ENCODE measurements at places on chromosomes 6 and 20. TPM values are rescaled to one million over a fixed set of nuclear protein-coding genes. Genes with fewer than 3 reads are reported as not detected.
A peak's percentile ranks its signal among the peaks of the same experiment; 100 is the strongest.

DNA sequence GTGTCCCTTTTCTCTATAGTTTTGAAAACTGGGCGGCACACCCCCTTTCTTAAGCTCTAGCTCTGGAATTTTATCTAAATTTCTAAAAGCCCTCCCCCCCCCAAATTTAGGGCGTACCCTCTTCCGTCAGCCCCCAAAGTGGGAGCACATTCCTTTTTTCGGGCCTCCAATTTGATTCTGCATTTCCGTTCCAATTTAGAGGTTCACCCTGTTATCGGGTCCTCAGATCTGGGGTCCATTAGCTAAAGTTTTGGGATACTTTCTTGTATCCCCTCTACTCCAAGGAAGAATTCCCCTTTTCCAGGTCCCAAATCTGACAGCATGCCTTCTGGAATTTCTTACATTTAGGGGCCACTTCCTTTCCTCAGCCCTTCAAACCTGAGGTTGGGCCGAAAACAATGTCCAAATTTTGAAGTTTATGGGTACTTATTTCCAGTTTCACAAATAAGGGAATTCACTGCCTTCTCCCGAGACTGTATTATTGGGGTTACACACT is 796 bp downstream of the PHF20 start:
- DNase-seq: no peak

DNA sequence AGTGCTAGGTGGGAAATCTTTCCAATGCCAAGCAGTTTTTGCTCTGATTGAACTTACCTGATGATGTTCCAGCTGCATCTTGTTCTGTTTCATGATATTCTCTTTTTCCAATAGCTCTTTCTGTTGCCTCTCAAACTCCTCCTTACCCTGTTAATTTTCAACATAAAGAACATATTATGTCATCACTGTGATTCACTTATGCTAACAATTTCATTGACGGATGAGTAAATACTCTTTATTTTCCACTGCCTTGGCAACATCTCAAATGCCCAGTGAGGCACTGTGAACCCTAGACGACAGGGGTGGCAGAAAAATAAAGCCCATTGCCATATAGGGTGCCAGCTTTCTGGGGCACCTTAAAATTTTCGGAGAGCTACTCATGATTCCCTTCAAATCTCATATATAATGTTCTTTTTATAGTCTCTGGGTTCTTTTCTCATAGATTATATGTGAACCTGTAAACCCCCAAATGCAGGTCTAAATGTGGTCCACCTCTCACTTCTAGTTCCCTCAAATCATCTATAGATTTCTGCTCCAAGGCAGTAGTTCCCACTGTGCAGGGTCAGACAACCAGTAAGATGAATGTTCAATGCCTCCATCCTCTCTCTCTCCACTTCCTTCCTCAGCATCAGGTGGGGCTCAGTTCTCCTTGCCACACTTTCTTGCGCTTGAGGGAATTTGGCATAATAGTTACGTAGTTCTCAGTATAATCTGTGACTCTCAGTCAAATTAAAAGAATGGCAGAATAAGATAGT is 44.1 kb downstream of the NEDD9 start:
- DNase-seq: no peak

HAO1 gene
- polyA plus RNA-seq: 0.13 TPM

DNA sequence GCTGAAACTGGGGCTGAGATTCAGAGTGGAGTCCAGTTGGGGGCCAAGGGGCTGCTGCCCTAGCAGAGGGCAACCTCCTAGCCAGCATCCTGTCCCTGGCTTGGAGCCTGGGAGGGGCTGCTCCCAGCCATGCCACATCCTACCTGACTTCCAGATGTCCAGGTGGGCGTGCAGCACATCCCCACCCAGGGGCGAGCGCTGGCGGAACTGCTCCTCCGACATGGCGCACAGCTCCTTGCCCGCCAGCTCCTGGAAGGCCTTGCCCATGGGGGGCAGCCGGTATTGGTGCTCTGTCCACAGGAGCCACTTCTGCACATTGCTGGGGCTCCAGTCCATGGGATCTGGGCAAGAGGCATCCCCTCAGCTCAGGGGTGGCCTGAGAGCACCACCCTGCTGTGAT is 15.3 kb downstream of the SPDEF start:
- no peak for DNase-seq

EDN3 gene
- polyA plus RNA-seq: 9.9 TPM

GRCh38 chr6:1385129-1386037 is 4.0 kb upstream of the FOXF2 start:
- DNase-seq: no peak

STX11 gene
- 2.0 TPM for polyA plus RNA-seq

DNA sequence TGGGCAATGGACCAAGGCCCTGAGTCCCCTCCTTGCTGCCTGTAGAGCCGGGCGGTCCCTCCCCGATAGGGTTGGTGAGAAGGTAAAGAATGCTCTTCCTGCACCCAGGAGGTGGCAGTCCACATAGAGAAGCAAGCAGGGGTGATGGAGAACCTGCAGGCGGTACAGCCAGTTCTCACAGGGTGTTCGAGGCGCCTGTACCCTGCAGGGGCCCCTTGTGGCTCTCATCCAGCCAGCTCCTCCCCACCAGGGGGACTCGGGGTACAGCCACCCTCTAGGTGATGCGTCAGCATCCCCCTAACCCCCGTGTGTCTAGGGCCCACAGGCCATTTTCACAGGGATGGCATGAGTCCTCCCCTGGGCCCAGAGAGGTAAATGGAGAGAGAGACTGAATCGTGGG is 5.1 kb upstream of the COL9A3 start:
- no peak for DNase-seq

DNA sequence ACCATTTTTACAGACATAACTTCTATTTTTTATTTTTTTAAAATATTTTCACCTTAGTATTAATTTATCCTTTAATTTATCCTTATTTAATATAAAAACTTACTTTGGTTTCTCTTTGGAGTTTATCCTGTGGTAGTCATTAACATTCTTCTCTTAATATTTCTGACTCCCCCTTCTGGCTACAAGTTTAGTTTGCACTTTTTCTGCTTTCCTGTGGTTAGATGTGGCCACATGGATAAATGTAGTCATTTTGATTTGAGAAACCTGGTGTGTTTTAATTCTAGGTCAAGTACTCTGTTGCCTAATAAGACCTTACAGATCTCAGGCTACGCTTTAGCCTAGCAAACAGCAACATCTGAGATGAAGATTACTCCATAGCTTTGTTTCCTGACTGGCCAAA is 1187.5 kb downstream of the HACE1 start:
- no peak for DNase-seq

- DNase-seq: no peak
Observed at GRCh38 chr6:113068570-113068969, 721.4 kb downstream of the RFPL4B start.

DNA sequence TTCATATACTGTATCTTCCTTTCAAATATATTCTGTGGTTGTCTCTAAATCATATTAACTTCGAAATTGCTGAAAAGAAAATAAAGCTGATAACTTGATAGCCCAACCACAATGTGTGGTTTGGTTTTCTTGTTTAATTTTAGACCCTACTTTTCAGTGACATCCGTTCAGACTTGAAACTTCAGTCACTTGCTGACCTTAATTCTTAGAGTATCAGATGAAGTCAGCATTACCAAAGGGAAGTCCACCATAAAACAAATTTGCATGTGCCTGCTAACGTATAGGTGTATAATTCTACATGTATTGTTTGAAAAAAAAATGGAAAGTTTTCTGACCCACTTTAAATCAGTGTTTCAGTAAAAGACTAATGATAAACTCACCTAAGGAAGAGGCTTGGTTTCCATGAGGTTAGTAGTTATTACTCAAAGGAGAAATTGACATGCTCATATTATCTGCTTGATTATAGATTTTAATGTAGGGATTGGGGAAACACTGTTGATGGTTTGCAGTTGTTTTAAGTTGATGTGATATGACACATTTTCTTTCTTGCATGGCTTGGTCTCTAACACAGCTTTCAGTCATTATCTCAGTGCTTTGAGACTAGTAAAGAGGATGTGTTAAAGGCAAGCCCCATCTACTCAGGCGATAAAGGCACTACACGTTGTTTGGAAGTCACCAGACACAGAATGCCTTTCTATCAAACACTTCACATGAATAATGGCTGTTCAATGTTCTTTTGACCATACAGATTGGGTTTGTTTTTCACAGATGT is 5.2 kb upstream of the IL17A start:
- no peak for DNase-seq

GRCh38 chr20:41428285-41428684 is 61.7 kb upstream of the EMILIN3 start:
- no peak for DNase-seq

DNA sequence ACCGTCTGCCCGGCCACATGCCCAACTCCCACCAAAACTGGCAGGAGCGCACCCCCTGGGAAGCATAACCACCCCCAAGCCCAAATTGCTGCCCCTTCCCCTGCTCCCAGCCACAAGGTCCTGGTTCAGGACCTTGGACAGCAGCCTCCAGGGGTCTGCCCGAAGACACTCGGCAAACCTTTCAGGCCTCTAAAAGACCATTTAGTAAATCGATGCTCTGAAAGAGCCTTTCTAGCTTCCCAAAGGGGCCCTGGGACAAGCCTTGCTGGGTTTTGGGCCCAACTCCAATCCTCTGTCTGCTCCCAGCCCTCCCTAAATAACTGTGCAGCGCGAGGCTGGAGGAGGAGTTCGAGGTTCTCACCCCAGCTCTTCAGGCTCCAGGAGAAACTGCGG is 30.5 kb downstream of the GRM4 start:
- peak; percentile 38 for DNase-seq

GRCh38 chr20:44314870-44315269 is 3.9 kb upstream of the FITM2 start:
- no peak for DNase-seq

DNA sequence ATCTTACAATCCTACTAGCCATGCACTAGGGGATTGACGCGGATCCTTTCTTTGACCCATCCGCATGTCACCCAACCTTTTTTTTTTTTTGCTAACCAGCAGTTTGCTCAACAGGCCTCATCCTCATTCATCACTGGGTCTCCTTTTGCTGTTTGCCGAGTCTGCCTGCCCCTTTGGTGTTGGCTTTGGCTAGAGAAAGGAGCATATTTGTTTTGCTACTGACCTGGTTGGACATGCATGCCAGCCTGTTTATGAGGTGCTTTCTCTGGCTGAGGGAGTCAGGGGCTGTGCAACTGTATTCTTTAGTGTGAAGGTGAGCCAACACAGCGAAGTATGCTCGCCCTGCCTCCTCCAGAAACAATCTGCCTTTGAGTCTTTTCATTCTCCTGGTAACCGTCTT is 40.2 kb downstream of the E2F3 start:
- no peak for DNase-seq

- DNase-seq: no peak
Observed at GRCh38 chr20:46648903-46649649, 2.2 kb downstream of the SLC13A3 start.

GRCh38 chr6:53951383-53951782 is 156.6 kb downstream of the LRRC1 start:
- no peak for DNase-seq

DNA sequence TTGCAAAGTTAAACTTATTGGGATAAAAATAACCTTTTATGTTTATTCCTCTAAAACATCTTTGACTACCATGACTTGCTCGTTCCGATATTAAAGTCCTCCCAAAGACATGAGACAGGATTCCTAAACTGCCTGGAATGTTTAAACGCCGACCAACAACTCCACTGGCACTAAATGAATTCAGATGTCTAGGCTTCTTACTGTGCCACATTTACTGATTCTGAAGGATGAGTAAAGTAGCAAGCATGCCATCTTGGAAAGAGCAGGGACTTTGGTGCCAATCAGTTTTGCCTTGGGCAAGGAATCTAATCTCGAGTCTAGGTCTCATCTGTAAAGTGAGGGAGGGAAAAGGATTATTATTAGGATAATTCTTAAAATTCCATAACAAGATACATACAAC is 25.3 kb downstream of the MBOAT1 start:
- DNase-seq: no peak

DNA sequence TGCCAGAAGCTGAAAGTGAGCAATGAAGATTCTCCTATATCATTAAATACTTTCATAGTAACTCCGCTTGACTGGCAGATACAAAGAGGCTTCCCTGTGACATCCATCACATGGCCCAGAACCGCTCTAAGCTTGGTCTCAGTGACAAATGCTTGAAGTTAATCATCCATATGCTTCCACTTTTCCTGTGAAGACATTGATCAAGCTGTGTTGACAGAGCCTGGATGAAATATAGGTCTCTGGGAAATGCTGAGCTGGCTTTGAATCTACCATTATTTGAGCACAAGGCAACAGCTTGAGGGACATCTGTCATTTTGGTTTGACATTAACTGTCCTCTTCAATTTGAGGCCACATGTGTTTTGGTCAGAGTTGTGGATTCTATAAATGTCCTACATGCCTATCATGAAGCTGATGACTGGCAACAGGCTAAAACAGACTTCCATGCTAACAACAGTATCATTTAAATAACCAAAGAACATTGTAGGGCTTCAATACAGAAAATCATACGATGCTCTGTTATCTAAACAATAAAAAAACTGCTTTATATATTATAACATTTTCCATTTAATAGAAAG is 402.2 kb upstream of the IRAK1BP1 start:
- DNase-seq: no peak

RIPPLY2 gene
- not detected for polyA plus RNA-seq

- DNase-seq: no peak
Observed at GRCh38 chr20:50734730-50735679, 3.6 kb downstream of the PARD6B start.

DNA sequence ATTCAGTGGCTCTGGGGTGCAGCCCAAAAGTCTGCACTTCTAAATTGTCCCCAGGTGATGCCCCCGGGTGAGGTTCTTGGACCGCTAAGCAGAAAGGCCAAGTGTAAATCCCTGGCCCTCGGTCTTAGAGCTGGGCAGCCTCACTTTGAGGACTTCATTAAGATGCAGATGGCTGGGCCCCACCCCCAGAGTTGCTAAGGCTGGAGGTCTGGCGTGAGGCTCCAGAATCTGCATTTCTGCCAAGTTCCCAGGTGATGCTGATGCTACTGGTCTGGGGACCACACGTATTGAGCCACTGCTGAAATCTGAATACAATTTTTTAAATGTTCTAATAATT is 735 bp upstream of the SLC23A2 start:
- no peak for DNase-seq

- DNase-seq: no peak
Observed at GRCh38 chr6:122726649-122727048, 52.9 kb upstream of the FABP7 start.

GRCh38 chr20:36786663-36787062 is 13.1 kb upstream of the DSN1 start:
- DNase-seq: no peak

- DNase-seq: no peak
Observed at GRCh38 chr20:4571759-4572531, 149.8 kb upstream of the PRND start.

- DNase-seq: no peak
Observed at GRCh38 chr20:59255256-59255655, 45.2 kb upstream of the EDN3 start.

- DNase-seq: no peak
Observed at GRCh38 chr6:112639391-112639831, 292.3 kb downstream of the RFPL4B start.

GPSM3 gene
- 17.3 TPM for polyA plus RNA-seq
